Mucosa of descending colon (tissue), 3 donors: ENCODE measurements at places on chromosomes 3 and 15.

DNA sequence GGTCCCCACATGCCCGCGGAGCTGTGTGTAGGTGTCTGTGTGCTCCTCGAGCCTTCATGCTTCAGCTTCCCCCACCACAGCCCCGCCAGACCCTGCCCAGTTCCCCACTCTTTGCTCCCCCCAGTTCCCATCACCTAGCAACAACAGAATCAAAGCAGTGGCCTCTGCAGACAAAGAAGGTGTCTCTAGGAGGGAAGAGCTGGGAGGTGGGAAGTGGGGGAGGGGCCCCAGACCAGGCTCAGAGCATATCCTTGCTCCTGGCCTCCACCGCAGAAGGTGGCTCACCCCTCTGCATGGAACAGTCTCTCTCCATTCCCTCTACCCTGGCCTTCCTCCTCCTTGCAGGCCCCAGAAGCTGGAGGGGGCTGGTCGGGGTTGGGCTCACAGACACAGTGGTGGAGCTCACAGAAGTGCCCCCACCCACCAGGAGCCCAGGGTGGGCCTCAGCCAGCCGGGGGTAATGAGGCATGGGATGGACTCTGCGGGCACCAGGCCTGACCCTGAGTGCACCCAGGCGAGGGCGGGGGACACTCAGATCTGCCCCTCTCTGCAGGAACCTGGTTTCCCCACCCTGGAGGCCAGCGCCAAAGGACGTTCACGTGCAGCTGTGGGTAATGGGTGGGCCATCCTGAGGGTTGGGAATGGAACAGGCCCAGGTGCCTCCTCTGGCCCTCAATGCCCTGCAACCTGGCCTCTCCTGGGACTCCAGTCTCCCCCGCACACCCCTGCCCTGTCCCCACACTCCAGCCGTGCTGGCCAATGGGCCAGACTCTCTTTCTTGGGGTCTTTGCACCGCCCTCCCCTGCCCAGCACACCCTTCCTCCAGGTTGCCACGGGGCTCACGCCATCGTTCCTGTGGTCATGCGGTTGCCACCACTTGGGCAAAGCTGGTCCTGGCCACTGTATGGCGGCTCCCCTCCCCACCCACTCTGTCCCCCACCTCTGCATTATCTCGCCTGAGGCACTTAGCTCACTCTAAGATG lies 53.4 kb downstream of the TPRA1 start:
- DNase-seq: no peak

- DNase-seq: peak; percentile 74
Measured at GRCh38 chr15:40282147-40282868, 556 bp downstream of the ANKRD63 start.

DNA sequence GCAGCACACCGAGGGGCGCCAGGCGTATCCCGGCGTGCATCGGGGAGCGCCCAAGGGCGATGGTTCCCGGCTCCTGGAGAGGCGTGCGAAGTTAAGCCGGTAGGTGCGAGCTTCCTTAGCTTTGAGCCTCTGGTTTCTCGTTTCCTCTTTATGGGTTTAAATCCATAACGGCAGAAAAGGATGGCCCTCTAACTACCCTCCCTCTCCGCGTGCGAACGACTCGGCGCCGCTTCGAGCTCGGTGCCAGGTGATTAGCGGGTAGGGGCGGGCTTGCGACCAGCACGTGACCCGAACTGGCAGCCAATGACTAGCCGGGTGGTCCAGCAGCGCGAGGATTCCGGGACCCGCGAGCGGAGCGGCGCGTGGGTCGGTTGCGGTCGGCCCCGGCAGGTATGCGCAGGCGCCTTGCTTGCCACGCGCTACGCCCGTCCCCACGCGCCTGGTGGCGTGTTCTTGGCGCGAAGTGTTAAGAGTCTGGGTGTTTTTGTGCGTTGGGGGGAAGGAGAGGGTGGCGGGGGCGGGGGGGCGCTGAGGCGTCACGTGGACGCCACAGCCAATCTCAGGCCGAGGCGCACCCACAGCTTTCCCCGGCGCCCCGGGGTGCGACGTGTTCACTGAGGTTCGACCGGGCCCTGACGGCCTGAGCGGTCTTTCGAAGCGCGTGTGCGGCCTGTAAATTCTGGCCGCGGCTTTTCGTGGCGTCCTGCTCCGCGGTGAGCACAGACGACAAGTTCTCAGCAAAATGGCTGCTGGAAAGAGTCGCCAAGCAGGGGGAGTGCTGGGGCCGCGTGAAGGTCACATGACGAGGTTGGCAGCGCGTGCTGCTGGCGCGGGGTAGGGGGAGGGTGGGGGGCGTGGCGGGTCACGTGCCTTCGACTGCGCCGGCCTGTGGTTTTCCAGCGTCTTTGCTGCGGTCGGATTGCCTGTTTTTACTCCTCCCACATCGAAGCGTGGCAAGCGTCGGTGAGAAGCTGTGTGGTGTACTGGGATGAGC lies 38.7 kb upstream of the MGA start:
- peak; percentile 83 for DNase-seq

- DNase-seq: no peak
Measured at GRCh38 chr3:38311941-38312340, 29.8 kb downstream of the SLC22A14 start.

DNA sequence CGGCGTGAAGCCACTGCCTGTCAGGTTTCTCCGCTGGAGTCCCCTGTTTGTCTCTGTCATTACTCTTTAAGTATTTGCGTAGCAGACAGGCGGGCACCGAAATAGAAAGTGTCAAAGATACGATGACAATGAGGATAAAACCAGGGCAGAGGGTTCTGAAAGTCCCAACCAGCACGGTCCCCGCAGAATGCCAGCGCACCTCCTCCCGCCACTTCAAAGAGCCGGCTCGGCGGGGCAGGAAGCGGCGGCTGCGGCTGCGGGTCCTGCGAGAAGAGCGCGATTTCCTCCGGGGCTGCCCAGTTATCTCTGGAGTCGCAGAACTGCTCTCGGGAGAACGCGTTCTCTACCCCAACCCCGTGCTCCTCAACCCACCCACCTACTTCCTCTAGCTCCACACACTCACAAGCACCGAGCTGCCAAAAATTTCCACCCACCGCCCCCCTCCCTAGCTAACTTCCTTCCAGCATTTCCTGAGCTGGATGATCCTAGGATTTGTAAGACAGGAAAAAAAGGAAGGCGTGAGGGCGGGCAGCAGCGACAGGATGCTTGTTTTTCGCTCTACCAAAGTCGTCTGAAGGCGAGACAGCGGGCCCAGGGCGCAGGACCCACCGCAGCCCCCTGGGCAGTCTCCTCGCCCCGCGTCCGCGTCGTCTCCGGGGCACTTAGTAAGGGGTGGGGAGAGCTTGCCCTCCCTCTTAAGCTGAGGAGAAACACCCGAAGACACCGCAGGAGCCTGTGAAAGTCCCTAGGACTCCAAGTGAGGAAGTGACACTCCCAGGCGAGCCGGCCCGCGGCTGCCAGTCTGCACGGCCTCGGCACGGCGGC lies at the start of gene ARHGAP31:
ARHGAP31 (plus strand) TSS at position 513 of the 825 bp plus-strand sequence. CDS start 522 bp downstream, outside the sequence.
- DNase-seq: peak; percentile 83

DNA sequence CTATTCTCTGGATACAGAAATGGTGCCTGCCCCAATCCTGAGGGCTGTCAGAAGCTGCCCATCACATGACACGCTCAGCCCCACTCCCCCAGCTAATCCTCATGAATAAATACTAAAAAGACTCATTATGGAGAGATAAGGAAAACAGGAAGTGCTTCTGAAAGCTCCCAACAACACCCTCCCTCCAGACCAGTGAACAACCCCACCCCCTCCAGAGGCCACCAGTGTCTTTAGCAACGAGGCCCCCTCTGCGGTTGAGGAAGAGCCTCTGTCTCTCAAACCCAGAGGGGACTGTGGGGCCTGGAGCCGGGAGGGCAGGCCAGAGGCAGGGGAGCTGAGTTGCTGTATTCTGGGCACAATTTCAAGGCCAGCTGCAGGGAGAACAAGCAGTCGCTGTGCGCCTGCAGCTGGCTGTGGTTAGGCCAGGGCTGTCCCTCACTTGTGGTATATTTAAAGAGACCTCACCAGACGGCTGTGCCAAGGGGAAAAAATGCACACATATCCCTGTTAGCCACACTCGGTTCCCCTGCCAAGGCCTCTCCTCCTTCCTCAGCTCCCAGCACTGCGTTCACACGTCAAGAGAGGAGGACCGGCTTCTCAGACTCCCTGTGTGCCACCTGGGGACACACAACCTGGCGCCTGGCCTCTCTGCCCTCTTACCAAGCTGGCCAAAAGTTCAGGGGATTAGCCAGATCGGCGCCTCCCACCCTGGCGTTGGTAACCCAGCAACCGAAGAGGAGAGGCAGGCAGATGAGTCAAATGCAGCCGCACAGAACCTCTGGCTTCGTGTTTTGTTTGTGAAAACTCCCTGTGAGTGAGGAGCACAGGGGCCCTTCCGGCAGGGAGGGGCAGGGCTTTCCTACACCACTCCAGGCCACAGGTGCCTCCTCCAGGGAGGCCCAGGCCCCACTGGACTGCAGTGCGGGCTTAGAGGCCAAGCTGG lies 101.2 kb upstream of the ETV5 start:
- no peak for DNase-seq

- no peak for DNase-seq
Measured at GRCh38 chr3:25843332-25843731, 53.4 kb downstream of the OXSM start.

- no peak for DNase-seq
Measured at GRCh38 chr3:25558796-25559195, 105.9 kb downstream of the TOP2B start.

GRCh38 chr3:50264383-50264963 lies 4.5 kb upstream of the SEMA3B start:
- peak; percentile 69 for DNase-seq

- DNase-seq: no peak
Measured at GRCh38 chr3:32392536-32393302, 1.1 kb downstream of the CMTM7 start.

GRCh38 chr15:79222808-79223207 lies 59.7 kb upstream of the ANKRD34C start:
- DNase-seq: no peak

DNA sequence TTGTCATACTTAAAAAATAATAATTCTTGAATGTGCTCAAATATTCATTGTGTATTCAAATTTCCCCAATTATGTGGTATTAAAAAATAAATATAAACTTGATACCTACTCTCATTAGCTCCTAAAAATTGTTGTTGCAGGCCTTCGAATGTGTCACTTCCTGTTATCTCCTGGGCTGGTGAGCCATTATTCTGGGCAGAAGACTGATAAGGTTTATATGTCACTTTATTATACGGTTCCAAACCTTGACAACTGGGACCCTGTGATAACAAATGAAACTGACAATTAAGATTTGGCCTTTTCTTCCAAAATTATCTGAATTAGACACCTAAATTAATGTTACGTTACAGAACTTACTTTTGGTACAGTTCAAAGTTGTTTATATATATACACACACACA lies 15.0 kb downstream of the CEP152 start:
- DNase-seq: no peak

- no peak for DNase-seq
Measured at GRCh38 chr3:46707601-46708011, 6.4 kb downstream of the TMIE start.

GRCh38 chr3:105649480-105649879 lies 219.3 kb downstream of the CBLB start:
- no peak for DNase-seq

GRCh38 chr3:119763466-119763865 lies 18.4 kb upstream of the NR1I2 start:
- DNase-seq: no peak

DNA sequence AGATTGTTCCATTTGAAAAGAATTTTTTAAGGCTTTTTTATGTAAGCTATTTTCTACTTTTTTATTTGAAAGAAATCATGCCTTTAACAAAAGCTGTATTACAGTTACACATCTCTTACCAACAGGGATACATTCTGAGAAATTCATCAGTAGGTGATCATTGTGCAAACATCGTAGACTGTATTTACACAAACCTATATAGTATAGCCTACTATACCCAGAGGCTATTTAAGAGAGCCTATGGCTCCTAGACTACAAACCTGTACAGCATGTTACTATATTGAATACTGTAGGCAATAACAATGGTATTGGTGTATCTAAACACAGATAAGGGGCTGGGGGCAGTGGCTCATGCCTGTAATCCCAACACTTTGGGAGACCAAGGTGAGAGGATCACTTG lies 43.1 kb downstream of the PEAK1 start:
- no peak for DNase-seq

DNA sequence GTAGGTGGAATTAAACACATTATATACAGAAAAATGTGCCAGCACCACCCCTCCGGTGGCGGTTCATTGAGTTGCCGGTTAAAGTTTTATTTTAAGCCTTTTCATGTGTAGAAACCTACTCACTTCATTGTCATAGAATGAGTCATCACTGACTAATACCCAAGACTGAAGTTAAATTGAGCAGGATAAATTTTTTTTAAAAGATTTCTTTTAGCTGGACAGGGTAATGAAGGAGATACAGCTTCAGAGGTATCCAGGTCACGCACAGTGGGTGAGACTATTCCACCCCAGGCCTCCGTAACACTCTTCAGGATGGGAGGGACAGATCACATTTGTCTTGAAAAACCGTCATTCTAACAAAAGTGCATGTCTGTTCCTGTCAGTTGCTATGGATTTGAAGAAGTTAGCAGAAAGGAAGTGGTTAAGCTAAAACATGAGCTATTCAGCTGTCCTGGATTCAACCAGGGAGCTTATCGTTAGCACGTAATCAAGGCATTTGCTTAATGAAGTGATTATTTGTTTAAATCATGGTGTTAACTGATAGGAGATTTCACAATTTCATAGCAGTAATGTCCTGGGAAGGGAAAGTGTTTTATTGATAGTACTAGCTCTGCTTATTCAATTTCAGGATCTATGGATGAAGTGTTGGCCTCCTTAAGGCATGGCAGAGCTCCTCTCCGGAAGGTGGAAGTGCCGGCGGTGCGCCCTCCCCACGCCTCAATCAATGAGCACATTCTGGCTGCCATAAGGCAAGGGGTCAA lies 23.4 kb downstream of the WHAMM start:
- DNase-seq: no peak
